NCI-H774 (cell line): ENCODE measurements at places on chromosomes 3 and 15.
A peak's percentile ranks its signal among the peaks of the same experiment; 100 is the strongest.

DNA sequence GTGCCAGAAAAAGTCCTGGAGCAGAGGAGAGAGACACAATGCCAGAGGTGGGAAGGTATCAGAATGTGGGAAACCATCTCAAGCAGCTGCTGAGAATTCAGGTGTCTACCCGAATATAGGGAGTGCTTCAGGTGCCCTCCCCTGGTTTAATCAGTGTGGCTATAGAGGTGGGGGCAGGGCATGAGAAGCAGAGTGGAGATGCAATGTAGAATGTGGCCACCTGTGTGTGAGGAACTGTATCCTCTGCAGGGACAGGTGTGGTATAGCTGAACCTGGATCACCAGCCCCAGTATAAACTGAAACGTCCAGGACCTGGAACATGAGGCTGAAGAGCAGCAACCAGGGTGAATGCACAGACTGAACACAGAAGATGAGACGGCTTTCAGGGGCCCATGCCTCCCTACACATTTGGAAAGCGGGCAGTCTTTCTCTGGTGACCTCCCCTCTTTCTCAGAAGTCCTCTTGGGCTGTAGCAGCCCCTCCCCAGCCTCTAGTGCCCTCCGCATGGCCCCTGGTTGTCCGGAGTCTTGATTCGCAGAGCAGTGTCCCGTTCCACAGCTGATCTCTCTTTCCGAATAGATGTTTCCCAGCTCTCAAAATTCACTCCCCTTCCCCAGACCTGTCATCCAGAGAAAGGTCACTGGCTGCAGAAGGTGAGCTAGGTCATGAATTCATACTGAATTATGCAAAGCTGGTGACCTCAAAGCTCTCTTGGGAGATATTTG is 103.1 kb downstream of the ABHD5 start:
- no peak for DNase-seq

DNA sequence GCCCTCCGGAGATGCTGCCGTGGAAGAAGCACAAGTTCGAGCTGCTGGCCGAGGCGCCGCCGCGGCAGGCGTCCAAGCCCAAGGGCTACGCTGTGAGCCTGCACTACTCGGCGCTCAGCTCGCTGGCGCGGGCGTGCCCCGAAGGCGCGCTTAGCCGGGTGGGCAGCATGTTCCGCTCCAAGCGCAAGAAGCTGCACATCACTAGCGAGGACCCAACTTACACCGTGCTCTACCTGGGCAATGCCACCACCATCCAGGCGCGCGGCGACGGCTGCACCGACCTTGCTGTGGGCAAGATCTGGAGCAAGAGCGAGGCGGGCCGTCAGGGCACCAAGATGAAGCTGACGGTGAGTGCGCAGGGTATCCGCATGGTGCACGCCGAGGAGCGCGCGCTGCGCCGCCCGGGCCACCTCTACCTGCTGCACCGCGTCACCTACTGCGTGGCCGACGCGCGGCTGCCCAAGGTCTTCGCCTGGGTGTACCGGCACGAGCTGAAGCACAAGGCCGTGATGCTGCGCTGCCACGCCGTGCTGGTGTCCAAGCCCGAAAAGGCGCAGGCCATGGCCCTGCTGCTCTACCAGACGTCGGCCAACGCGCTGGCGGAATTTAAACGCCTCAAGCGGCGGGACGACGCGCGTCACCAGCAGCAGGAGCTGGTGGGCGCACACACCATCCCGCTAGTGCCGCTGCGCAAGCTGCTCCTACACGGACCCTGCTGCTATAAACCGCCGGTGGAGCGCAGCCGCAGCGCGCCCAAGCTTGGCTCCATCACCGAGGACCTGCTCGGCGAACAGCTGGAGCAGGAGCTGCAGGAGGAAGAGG is 1.3 kb downstream of the FAM43A start:
- peak; percentile 23 for DNase-seq

DNA sequence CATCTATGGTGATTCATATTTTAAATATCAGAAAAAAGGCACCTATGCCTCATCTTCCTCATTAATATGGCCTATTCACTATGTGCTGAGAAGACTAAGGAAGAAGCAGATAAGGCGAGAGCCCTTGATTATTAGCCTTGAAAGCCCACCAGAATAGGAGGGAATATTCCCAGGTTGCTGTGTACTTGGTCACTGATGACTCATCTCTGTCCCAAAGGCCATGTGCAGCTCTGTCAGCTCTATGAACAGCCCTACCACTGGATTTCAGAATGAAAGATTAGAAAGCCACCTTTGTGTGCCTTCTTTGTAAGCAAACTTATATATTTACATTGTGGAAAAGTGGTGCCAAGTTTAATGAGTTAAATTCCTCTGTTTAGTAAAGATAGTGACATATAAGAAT is 211.5 kb downstream of the NFKBIZ start:
- no peak for DNase-seq

GRCh38 chr3:10495003-10495402 is 10.4 kb downstream of the ATP2B2 start:
- no peak for DNase-seq

GRCh38 chr3:100113723-100114412 is 433 bp downstream of the FILIP1L start:
- DNase-seq: no peak

DNA sequence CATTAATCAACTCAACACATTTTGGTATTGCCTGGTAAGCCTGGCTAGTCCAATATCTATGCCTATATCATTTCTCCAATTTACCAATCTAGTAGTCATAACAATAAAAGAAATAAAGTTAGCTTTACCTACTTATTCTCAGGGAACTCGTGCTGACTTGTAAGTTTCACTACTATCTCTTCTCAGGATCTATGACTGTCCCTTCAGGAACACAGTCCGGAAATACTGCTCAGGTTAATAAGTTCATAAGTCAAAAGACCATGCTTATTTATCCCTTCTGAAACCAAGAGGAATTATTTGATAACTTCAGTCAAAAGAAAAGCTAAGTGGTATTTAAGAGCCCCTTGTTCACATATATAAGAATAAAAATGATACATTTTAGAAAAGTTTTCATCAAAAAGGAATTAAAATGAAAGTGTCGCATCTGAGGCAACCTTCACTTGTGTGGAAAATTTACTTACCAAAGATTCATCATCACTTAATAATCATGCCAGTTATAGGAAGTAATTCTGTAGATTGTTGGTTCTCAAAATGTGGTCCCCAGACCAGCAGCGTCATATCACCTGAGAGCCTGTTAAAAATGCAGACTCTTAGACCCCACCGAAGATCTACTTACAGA is 15.5 kb upstream of the THRB start:
- no peak for DNase-seq

DNA sequence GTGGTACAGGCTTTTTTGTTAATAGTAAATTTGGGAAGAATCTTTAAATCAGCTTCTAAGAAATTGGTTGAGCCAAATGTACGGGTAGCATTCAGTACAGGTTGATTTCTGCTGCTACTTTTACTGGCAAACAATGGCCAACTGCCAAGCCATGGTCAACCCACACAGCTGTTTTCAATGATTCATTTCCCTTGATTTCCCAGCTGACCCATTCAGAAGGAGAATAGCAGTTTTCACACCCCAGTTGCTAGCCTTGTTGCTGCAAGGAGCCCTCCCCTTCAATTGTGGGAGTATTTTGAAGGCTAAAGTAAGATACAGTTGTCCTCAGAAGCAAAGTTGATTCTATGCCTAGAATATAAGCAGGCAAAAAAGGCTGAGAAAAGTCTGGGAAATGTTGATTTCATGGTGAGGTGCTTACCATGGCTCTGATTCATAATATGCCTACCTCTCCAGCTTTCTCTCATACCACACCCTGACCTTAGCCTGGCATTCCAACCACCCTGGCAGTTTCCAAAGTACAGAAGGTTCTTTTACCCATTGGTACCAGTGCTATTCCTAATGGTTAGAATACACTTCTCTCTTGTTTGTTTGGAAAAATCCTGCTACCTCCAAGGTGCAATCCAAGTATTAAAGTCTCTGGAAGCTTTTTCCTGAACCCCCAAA is 320.3 kb upstream of the TGFBR2 start:
- peak; percentile 34 for DNase-seq

DNA sequence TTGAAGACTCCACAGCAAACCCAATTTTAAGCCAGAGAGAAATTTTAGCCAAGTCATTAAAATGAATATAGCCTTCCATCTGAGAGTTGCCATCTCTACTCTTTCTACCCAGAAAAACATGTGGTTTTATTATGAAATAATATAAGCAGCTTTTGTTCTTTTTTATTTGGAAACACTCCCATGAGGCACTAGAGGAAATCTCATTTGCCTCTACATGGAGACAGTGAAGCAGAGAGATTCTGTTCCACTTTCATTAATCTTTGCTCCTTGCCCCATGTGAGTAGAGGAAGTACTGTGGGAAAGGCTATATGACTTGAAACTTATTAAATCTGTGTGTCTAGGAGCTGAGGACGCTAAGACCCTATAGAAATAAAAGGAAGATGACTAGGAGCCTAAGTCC is 111.1 kb downstream of the P3H2 start:
- no peak for DNase-seq

GRCh38 chr15:39714251-39714650 is 68.4 kb downstream of the FSIP1 start:
- DNase-seq: no peak

DNA sequence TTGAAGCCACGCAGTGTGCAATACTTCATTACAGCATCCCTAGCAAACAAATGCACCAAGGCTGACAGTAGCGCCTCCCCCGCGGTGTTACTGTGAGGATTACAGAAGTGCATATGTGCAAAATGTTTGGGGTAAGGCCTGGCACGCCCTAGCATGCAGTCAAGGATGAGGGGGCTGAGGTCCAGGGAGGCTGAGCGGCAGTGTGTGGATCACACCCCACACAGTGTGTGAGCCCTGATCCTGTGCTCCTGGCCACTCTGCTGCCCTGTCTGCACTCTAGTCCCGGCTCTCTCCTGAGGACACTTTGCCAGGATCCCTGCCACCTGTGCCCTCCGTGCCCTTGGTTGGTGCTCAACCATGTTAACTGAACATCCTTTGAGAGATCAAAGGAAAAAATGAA is 71.3 kb downstream of the WNT7A start:
- no peak for DNase-seq

DNA sequence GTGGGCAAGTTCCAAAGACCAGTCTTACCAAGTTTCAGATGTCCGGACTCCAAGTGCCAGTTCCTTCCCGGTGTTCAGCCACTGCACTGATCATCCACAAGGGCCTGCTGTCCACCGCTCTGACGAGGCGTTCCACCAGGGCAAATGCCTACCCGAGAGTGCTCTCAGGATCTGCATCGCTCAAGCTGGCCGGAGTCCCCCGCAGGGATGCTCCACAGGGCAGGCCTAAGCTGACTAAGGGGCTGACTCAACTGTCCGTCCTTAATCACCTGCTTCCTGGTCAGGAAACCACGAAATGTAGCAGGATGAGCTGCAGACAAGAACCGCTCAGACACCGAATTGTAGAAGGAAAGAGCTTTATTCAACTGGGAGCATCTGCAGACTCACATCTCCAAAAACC is 341.6 kb downstream of the KCNH8 start:
- no peak for DNase-seq

DNA sequence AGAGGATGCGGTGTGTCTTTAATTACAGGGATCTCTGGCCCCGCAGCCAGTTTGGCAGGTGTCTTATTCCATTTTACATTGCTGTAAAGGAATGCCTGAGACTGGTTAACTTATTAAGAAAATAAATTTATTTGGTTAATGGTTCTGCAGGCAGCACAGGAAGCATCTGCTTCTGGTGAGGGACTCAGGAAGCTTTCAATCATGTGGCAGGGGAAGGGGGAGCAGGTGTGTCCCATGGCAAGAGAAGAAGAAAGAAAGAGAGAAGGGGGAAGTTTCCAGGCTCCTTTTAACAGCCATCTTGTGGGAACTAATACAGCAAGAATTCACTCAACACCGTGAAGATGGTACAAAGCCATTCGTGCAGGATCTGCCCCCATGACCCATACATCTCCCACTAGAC is 128.0 kb upstream of the CRBN start:
- DNase-seq: no peak
